ENCODE measurements at places on chromosomes 2 and 18. TPM values are rescaled to one million over a fixed set of nuclear protein-coding genes. Genes with fewer than 3 reads are reported as not detected.

The CCDC178 gene
- 0.11 TPM for total RNA-seq

The TTR gene
- not detected for total RNA-seq

The CRYBA2 gene
- total RNA-seq: not detected

The ANKRD36B gene
- 8.2 TPM for total RNA-seq

The OR6B2 gene
- not detected for total RNA-seq

The C1GALT1C1L gene
- total RNA-seq: not detected

The TTLL4 gene
- total RNA-seq: 91.4 TPM

The NCKAP5 gene
- total RNA-seq: 0.26 TPM

The OTX1 gene
- 0.13 TPM for total RNA-seq

The AQP12B gene
- not detected for total RNA-seq

The DSG2 gene
- total RNA-seq: 107 TPM

The BMP10 gene
- not detected for total RNA-seq

The SERPINB3 gene
- 1.7 TPM for total RNA-seq

DNA sequence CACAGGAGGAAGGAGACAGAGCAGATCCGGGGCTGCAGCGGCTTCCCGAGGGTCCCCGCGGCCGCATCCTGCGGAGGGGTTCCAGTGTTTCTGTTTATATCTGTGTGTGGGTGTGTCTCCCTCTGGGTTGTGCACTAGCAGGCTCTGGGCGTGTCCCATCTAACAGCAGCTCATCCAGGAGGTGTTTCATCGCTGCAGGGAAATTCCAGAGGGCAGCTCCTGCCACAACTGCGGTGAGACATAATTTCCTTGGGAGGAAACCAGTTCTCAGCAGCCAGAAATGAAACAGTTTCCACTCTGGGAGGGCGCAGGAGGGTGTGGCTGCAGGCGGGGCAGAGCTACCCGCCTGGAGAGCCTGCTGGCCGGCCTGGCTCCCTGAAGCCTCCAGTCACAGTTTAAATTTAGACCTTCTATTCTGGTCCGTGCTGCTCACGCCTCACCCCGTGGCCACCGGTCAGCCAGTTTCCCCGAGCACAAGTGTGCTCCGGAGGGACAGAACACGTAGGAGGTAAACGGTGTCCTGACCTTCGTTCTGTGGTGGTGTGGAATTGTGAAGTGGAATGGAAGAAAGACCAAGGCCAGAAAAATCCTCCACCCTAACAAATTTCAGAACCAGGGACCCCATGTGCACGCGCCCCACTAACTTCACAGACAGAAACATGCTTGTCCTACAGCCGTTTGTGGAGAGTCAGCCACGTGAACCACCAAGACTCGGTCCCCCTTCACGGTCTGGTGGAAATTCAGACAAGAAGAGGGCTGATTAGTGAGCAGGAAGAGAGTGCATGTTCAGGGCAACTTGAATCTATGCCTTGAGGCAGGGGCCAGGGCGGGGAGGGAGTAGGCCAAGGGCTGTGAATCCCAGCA lies 50.2 kb downstream of the TEX44 start:
- no peaks in the 10 kb centered on the region for H3K27me3 ChIP-seq
- H3K4me1 ChIP-seq: peaks cover 2% of the 10 kb centered on the region
- H3K4me3 ChIP-seq: no peak overlapping the region
- DNase-seq: peak; percentile 39
- H3K27ac ChIP-seq: no peak overlapping the region
- H3K36me3 ChIP-seq: no peaks in the 10 kb centered on the region

DNA sequence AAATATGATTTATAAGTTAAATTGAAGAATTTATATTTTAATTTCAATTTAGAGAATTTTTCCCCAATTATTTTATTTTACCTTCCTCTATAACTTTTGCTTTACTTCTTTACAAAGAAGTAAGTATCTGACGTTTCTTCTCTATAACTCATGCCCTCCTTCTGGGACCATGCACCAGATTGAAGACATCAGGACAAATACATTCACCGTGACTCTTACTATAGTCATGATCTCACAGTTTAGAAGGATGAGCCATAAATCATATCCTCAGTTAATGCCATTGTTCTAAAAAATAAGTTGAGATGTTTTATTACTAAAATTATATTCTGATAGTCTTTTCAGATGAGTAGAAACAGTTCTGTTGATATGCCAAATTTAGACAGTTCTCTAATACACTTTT lies 279.3 kb downstream of the TMX3 start:
- H3K27ac ChIP-seq: no peak overlapping the region
- no peaks in the 10 kb centered on the region for H3K27me3 ChIP-seq
- H3K4me3 ChIP-seq: no peak overlapping the region
- no peak for DNase-seq
- H3K4me1 ChIP-seq: no peaks in the 10 kb centered on the region
- H3K36me3 ChIP-seq: peaks cover 5% of the 10 kb centered on the region

GRCh38 chr2:143193121-143193520 lies 63.9 kb downstream of the ARHGAP15 start:
- H3K4me3 ChIP-seq: no peak overlapping the region
- no peak for DNase-seq
- H3K27ac ChIP-seq: no peak overlapping the region

- no peak overlapping the region for H3K27ac ChIP-seq
- peaks cover 45% of the 10 kb centered on the region for H3K36me3 ChIP-seq
- H3K4me3 ChIP-seq: no peak overlapping the region
Measured at GRCh38 chr2:101872480-101872879, 119.3 kb upstream of the IL1R2 start.

- DNase-seq: peak; percentile 94
- H3K36me3 ChIP-seq: peaks cover 14% of the 10 kb centered on the region
- H3K27me3 ChIP-seq: no peaks in the 10 kb centered on the region
- no peak overlapping the region for H3K4me3 ChIP-seq
Measured at GRCh38 chr2:238263204-238264071, 23.6 kb upstream of the HES6 start.

- no peaks in the 10 kb centered on the region for H3K27me3 ChIP-seq
- no peak for DNase-seq
- H3K4me1 ChIP-seq: no peaks in the 10 kb centered on the region
- H3K36me3 ChIP-seq: no peaks in the 10 kb centered on the region
- H3K27ac ChIP-seq: no peak overlapping the region
Measured at GRCh38 chr2:29597035-29597434, 324.4 kb downstream of the ALK start.

GRCh38 chr18:78730546-78730945 lies 249.1 kb upstream of the SALL3 start:
- no peaks in the 10 kb centered on the region for H3K27me3 ChIP-seq
- H3K36me3 ChIP-seq: no peaks in the 10 kb centered on the region
- H3K4me1 ChIP-seq: no peaks in the 10 kb centered on the region
- H3K4me3 ChIP-seq: no peak overlapping the region
- DNase-seq: peak; percentile 17

- H3K4me1 ChIP-seq: no peaks in the 10 kb centered on the region
- peak; percentile 32 for DNase-seq
- no peaks in the 10 kb centered on the region for H3K27me3 ChIP-seq
- H3K36me3 ChIP-seq: no peaks in the 10 kb centered on the region
- no peak overlapping the region for H3K27ac ChIP-seq
- no peak overlapping the region for H3K4me3 ChIP-seq
Measured at GRCh38 chr2:241563981-241564595, 5.5 kb downstream of the BOK start.

DNA sequence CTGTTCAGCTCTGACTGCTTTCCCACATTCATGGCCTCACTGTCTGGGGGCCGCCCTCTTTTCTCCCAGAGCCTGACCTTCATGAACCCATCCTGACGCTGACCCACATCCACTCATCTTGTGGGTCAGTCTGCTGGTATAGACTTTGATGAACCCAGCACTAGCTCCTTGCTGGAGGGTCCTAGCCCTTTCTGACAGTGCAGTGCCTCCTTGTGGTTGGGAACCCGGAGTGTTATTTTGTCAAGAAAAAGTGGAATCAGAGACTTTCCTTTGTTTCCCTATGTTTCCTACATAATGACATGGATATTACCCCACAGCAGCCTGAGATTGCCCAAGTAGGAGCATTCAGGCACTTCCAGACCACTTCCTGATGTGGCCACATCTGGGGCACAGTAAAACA lies 19.3 kb upstream of the OSR1 start:
- DNase-seq: no peak
- no peak overlapping the region for H3K4me3 ChIP-seq
- no peaks in the 10 kb centered on the region for H3K27me3 ChIP-seq

- peak overlapping the region; percentile 83 for H3K4me3 ChIP-seq
- peak; percentile 43 for DNase-seq
- no peaks in the 10 kb centered on the region for H3K27me3 ChIP-seq
Measured at GRCh38 chr2:27494284-27494943, 586 bp downstream of the FNDC4 start.

GRCh38 chr2:217993817-217994463 lies 8.9 kb downstream of the TNS1 start:
- no peaks in the 10 kb centered on the region for H3K36me3 ChIP-seq
- no peak overlapping the region for H3K4me3 ChIP-seq
- peak; percentile 72 for DNase-seq
- H3K27me3 ChIP-seq: no peaks in the 10 kb centered on the region

- H3K27me3 ChIP-seq: no peaks in the 10 kb centered on the region
- peaks cover 5% of the 10 kb centered on the region for H3K36me3 ChIP-seq
- no peak overlapping the region for H3K27ac ChIP-seq
Measured at GRCh38 chr18:37588289-37588688, 22.7 kb upstream of the CELF4 start.

- H3K4me3 ChIP-seq: no peak overlapping the region
- no peaks in the 10 kb centered on the region for H3K27me3 ChIP-seq
- no peak for DNase-seq
- H3K27ac ChIP-seq: no peak overlapping the region
Measured at GRCh38 chr2:189557373-189557772, 23.2 kb downstream of the SLC40A1 start.

GRCh38 chr2:119119999-119120756 lies 38.4 kb downstream of the C1QL2 start:
- no peaks in the 10 kb centered on the region for H3K4me1 ChIP-seq
- no peaks in the 10 kb centered on the region for H3K27me3 ChIP-seq
- no peak overlapping the region for H3K4me3 ChIP-seq

GRCh38 chr2:207873794-207874193 lies 104.1 kb upstream of the FZD5 start:
- no peaks in the 10 kb centered on the region for H3K36me3 ChIP-seq
- no peak overlapping the region for H3K27ac ChIP-seq
- no peaks in the 10 kb centered on the region for H3K27me3 ChIP-seq

DNA sequence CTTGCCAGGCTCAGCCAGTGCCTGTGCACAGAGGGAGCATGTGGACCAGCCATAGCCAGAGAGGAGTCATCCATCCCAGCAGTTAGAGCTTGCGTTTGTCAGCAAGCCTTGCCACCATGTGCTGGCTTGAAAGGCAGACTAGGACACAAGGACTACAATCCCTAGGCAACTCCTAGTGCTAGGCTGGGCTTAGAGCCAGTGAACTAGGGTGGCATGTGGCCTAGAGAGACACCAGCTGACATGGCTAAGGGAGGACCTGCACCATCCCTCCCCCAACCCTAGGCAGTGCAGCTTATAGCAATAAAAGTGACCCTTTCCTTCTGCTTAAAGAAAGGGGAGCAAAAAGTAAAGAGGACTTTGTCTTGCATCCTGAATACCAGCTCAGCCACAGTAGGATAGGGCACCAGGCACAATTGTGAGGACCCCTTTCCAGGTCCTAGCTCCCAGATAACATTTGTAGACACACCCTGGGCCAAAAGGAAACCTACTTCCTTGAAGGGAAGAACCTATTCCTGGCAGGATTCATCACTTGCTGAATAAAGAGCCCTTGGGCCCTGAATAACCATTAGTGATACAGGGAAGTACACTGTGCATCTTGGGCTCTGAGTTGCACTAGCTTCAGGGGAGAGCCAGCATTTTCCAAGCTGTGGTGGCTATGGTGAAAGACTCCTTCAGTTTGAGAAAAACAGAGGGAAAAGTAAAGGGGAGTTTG lies 38.7 kb upstream of the UXS1 start:
- H3K4me3 ChIP-seq: no peak overlapping the region
- H3K36me3 ChIP-seq: peaks cover 28% of the 10 kb centered on the region
- no peaks in the 10 kb centered on the region for H3K4me1 ChIP-seq
- no peak overlapping the region for H3K27ac ChIP-seq
- no peak for DNase-seq
- H3K27me3 ChIP-seq: no peaks in the 10 kb centered on the region

DNA sequence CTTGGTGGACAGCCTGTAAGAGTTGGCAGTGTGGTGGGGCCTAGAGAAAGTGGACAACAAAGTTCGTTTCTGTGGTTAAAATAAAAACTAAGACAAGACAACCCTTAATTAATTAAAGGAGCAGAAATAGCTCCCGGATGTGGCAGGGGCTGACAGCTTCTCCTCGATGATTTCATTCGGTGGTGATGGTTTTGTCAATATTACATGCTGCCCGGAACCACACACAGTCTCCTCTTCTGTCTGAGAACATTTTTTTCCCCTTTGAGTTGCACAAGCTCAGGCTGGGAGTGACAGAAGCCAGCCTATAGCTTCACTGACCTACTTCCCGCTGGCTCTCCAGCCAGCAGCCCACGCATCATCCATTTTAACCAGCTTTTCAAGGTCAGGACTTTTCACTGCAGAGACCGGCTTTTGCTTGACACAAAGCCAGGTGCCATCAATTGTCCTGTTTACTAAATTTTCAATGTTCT lies 378.8 kb downstream of the SLC4A3 start:
- no peak overlapping the region for H3K4me3 ChIP-seq
- H3K4me1 ChIP-seq: no peaks in the 10 kb centered on the region
- no peak for DNase-seq
- H3K36me3 ChIP-seq: no peaks in the 10 kb centered on the region

DNA sequence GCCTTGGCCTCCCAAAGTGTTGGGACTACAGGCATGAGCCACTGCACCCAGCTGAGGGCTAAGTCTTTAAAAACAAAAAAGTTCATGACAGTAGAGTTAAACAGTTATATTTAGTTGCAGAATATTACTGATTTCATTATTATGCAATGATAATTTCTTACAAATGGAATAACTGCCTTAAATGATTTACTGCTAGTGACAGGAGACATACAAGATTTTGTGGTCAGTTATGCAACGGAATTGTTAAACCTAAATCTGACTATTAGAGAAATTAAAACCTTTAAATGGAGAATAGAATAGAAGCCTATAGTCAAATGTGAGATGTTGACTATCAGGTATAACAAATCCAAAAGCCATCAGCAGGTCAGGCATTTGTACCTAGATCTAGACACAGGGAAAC lies 10.3 kb upstream of the DNAJC10 start:
- no peak overlapping the region for H3K4me3 ChIP-seq
- no peak for DNase-seq
- no peaks in the 10 kb centered on the region for H3K4me1 ChIP-seq
- H3K36me3 ChIP-seq: no peaks in the 10 kb centered on the region

DNA sequence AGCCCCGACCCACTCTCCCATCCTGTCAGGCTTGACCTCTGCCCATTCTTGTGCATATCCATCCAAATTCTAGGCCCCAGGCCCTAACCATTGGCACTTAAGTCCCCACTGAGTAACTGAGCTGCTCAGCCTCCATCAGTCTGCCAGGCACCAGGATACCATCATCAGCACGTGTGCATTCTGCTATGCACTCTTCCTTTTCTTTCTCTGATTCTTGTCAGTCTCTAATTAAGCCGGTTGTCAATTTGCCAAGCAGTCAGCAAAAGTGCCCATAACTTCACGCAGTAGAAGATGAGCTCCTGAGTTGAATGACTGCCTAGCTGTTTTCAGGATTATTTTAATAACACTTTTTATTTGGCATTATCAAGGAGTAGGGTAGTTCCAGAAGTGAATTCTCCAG lies 107.2 kb downstream of the FEZ2 start:
- H3K4me1 ChIP-seq: peaks cover 5% of the 10 kb centered on the region
- H3K27me3 ChIP-seq: no peaks in the 10 kb centered on the region
- DNase-seq: no peak
- no peak overlapping the region for H3K27ac ChIP-seq
- no peak overlapping the region for H3K4me3 ChIP-seq
- H3K36me3 ChIP-seq: no peaks in the 10 kb centered on the region

GRCh38 chr18:7072593-7072992 lies 45.0 kb downstream of the LAMA1 start:
- DNase-seq: no peak
- H3K36me3 ChIP-seq: peaks cover 14% of the 10 kb centered on the region
- H3K4me1 ChIP-seq: no peaks in the 10 kb centered on the region
- H3K27me3 ChIP-seq: no peaks in the 10 kb centered on the region
